ENCODE measurements at places on chromosomes 16 and 17. TPM values are rescaled to one million over a fixed set of nuclear protein-coding genes. Genes with fewer than 3 reads are reported as not detected.

The KCNJ12 gene
- total RNA-seq = 1.8 TPM

The SRL gene
- not detected for total RNA-seq

The LIG3 gene
- 81.7 TPM for total RNA-seq

The PLLP gene
- 55.4 TPM for total RNA-seq

The RAB40C gene
- total RNA-seq = 51.3 TPM

The SOX9 gene
- 69.5 TPM for total RNA-seq

The SPN gene
- total RNA-seq = 4.3 TPM

The SHISA9 gene
- 1.3 TPM for total RNA-seq

The HID1 gene
- total RNA-seq = 36.5 TPM

The ADAM11 gene
- not detected for total RNA-seq

The MKS1 gene
- 3.1 TPM for total RNA-seq

The GPR142 gene
- not detected for total RNA-seq

The TELO2 gene
- 23.5 TPM for total RNA-seq

The CXCL16 gene
- total RNA-seq = 20.2 TPM

DNA sequence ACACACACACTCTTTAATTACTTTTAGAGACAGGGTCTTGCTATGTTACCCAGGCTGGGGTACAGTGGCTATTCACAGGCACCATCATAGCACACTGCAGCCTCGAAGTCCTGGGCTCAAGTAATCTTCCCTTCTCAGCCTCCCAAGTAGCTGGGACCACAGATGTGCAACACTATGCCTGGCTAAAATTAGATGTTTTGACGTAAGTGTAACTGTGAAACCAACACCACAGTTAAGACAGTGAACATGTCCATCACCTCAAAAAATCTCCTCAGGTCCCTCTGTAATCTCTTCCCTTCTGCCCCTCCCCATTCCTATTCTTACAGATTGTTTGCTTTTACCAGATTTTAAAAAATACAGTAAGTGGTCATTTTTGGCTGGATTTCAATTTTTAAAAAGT, 66.7 kb downstream of the RPGRIP1L start:
- H3K27ac ChIP-seq = no peak overlapping the region
- H3K4me1 ChIP-seq = no peaks in the 10 kb centered on the region
- H3K36me3 ChIP-seq = peaks cover 30% of the 10 kb centered on the region
- DNase-seq = no peak
- no peak overlapping the region for H3K4me3 ChIP-seq

GRCh38 chr17:82037092-82037888, at the start of gene DCXR:
Gene DCXR, minus strand, starts transcription at chr17:82037697. Its CDS starts 15 bp downstream, at chr17:82037682.
- peaks cover 8% of the 10 kb centered on the region for H3K27me3 ChIP-seq
- H3K36me3 ChIP-seq = peaks cover 15% of the 10 kb centered on the region
- H3K27ac ChIP-seq = peak within 1 kb of the TSS; percentile 96
- peak; percentile 99 for DNase-seq

DNA sequence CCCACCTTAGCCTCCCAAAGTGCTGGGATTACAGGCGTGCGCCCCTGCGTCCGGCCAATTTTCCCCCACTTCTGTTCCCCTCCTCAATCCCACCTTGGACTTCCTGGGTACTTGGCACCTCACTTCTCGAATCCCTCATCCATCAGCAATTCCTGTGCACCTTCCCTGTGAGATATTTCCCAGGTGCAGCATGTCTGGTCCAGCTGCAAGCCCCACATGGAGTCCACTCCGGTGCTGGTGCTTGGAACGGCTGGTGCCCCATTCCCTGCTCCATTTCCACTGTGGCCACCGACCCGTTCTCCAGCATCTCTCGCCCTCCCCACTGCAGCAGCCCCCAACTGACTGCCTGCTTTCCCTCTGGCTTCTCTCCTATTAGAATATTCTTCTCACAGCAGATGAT, 35.3 kb downstream of the NOL11 start:
- H3K36me3 ChIP-seq = peaks cover 35% of the 10 kb centered on the region
- DNase-seq = no peak
- no peaks in the 10 kb centered on the region for H3K27me3 ChIP-seq
- H3K4me1 ChIP-seq = no peaks in the 10 kb centered on the region
- H3K27ac ChIP-seq = no peak overlapping the region

- H3K27me3 ChIP-seq = peaks cover 5% of the 10 kb centered on the region
- peaks cover 29% of the 10 kb centered on the region for H3K36me3 ChIP-seq
- no peak overlapping the region for H3K27ac ChIP-seq
- peaks cover 52% of the 10 kb centered on the region for H3K4me1 ChIP-seq
Observed at GRCh38 chr16:88807142-88807625, 3.6 kb downstream of the CDT1 start.

DNA sequence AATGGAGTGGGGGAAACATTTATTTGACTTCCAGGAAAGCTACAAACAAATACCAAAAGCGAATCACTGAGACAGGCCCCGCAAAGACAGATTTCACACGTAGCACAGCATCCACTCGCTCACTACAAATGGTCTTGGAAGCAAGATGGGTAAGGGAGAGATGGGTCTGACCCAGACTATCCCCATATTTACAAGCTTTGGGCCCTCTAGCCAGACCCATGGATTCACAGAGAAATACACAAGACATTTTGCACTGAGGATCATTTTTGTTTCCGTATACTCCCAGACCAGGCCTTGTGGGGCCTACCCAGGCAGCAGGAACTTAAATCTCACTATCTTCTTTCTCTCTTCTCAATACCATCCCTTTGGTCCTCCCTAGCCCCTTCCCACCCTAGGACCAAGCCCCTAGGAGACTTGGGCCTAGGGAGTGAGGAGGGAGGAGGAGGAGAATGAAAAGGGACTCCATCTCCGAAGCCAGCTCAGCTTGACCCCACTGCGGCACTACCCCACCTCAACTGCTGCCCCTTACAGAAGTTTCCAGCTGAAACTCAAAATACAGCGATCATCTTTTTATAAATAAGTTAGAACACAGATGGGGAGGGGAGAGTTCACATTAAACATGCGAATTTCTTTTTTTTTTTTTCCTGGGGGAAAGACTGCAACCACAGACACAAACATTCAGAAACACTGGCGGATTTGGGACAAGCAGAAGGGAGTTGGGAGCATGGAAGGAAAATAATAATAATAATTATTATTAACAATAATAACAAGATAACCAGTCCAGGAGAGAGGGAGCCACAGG, 1.4 kb upstream of the HOXB3 start:
- H3K4me3 ChIP-seq = peak overlapping the region; percentile 44
- no peak for DNase-seq
- peaks cover 72% of the 10 kb centered on the region for H3K4me1 ChIP-seq
- H3K27ac ChIP-seq = peak overlapping the region; percentile 91
- no peaks in the 10 kb centered on the region for H3K36me3 ChIP-seq

GRCh38 chr17:65334406-65334805, 197.2 kb downstream of the RGS9 start:
- H3K4me1 ChIP-seq = no peaks in the 10 kb centered on the region
- H3K27me3 ChIP-seq = no peaks in the 10 kb centered on the region
- DNase-seq = no peak

DNA sequence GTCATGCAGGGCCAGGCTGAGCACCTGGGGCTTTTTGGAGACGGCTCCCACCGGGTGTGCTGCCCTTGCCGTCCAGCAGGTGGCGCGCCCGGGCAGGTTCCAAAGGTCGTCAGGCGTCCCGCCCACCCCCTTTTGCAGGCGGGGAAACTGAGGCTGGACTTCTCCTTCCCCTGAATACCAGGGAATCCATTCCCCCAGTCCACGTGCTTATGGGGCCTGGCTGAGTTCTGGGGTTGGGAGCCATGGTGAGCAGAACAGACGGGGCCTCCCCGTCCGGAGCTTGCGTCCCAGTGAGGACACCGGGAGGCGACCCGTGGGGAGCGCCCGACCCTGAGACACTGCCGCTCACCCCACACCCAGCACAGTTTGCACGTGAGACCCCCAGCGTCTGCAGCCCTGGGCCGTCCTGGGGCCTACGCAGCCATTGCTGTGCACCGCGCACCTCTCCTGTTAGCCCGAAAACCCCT, 51.8 kb upstream of the JPH3 start:
- peaks cover 7% of the 10 kb centered on the region for H3K4me1 ChIP-seq
- DNase-seq = peak; percentile 63
- H3K27me3 ChIP-seq = no peaks in the 10 kb centered on the region
- no peaks in the 10 kb centered on the region for H3K36me3 ChIP-seq
- H3K4me3 ChIP-seq = no peak overlapping the region

GRCh38 chr17:59752446-59752845, 45.0 kb downstream of the VMP1 start:
- no peaks in the 10 kb centered on the region for H3K27me3 ChIP-seq
- peaks cover 1% of the 10 kb centered on the region for H3K36me3 ChIP-seq
- DNase-seq = no peak
- H3K4me1 ChIP-seq = peaks cover 28% of the 10 kb centered on the region

GRCh38 chr16:48820379-48820778, 210.4 kb upstream of the N4BP1 start:
- H3K4me1 ChIP-seq = no peaks in the 10 kb centered on the region
- no peak overlapping the region for H3K27ac ChIP-seq
- H3K36me3 ChIP-seq = no peaks in the 10 kb centered on the region
- H3K4me3 ChIP-seq = no peak overlapping the region
- DNase-seq = no peak
- no peaks in the 10 kb centered on the region for H3K27me3 ChIP-seq

- no peaks in the 10 kb centered on the region for H3K36me3 ChIP-seq
- no peak overlapping the region for H3K4me3 ChIP-seq
- H3K27me3 ChIP-seq = no peaks in the 10 kb centered on the region
- H3K4me1 ChIP-seq = peaks cover 29% of the 10 kb centered on the region
Observed at GRCh38 chr16:74558873-74559272, 48.0 kb downstream of the GLG1 start.

- peak overlapping the region; percentile 6 for H3K27ac ChIP-seq
- H3K4me1 ChIP-seq = peaks cover 54% of the 10 kb centered on the region
- H3K27me3 ChIP-seq = no peaks in the 10 kb centered on the region
- no peak for DNase-seq
- no peak overlapping the region for H3K4me3 ChIP-seq
Observed at GRCh38 chr16:87375426-87376135, 8.0 kb downstream of the FBXO31 start.

GRCh38 chr16:68356249-68356918, 45.6 kb downstream of the PRMT7 start:
- DNase-seq = no peak
- peaks cover 25% of the 10 kb centered on the region for H3K4me1 ChIP-seq
- no peaks in the 10 kb centered on the region for H3K27me3 ChIP-seq
- H3K27ac ChIP-seq = no peak overlapping the region

- H3K36me3 ChIP-seq = peaks cover 46% of the 10 kb centered on the region
- H3K27me3 ChIP-seq = no peaks in the 10 kb centered on the region
- peak; percentile 73 for DNase-seq
- no peak overlapping the region for H3K4me3 ChIP-seq
Observed at GRCh38 chr16:4261557-4262172, 11.2 kb downstream of the TFAP4 start.

DNA sequence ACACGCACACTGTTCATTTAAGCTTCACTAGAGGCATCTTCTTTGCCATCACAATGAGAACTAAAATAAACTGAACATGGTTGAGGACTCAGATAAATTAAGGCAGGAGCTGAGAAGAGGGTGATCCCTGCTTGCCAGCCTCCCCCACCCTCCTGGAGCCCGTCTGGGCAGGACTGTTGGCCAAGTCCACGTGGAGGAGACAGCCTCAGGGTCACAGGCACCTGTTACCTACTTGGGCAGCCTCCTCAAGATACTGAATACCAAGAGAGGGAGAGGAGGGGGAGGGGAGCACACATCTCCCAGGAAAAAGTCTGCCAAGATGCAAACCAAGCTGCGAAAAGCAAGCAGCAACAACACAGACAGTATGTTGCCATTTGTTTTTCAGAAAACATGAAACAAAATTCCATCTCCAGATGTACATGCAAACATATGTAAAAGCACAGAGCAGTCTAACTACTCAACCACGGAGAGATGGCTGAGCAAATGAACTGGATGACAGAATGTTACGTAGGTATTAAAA, 67.4 kb downstream of the SLC39A11 start:
- H3K36me3 ChIP-seq = peaks cover 11% of the 10 kb centered on the region
- H3K4me3 ChIP-seq = no peak overlapping the region
- no peaks in the 10 kb centered on the region for H3K4me1 ChIP-seq

DNA sequence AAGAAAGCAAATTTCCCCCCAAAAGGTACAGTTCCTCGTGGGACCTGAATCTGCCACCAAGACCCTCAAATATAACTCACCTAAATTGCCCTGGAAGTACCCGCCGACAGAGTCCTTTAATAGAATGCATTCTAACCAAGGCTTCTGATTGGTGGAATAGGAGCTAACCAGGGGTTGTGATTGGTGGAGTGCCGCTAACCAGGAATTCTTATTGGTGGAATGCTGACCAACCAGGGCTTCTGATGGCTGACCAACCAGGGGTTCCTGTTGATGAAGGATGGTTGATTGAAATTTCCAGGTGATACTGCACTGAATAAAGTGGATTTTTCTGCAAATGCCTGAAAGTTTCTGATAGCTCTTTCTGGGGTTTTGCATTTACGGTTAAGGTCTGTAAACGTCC, 6.5 kb downstream of the TFAP4 start:
- no peak overlapping the region for H3K4me3 ChIP-seq
- no peaks in the 10 kb centered on the region for H3K27me3 ChIP-seq
- no peak overlapping the region for H3K27ac ChIP-seq
- DNase-seq = no peak

GRCh38 chr17:82840431-82840831, 609 bp upstream of the ZNF750 start:
- H3K4me3 ChIP-seq = no peak overlapping the region
- no peaks in the 10 kb centered on the region for H3K4me1 ChIP-seq
- no peaks in the 10 kb centered on the region for H3K36me3 ChIP-seq
- H3K27ac ChIP-seq = no peak overlapping the region
- DNase-seq = no peak
- H3K27me3 ChIP-seq = no peaks in the 10 kb centered on the region

DNA sequence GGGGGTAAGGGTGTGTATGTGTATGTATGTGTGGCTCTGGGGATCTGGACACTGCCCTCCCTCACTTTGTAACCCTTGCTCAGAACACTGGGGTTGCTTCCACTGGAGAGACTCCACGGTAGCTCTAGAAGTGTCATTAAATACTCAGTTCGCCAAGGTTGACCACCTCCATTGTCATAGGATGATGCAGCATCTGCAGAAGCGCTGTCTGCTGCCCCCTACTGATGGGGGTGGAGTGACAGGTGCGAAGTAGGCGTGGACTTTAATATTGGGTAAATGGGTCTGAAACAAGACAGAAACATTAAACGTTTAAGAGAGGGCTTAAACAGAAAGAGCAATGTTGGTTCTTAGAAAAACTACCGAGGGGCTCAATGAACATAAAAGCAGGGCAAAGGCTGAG, 35.5 kb upstream of the STAC2 start:
- H3K27me3 ChIP-seq = no peaks in the 10 kb centered on the region
- no peak overlapping the region for H3K4me3 ChIP-seq
- H3K4me1 ChIP-seq = no peaks in the 10 kb centered on the region
- DNase-seq = no peak

GRCh38 chr16:54070789-54071343, 215.7 kb downstream of the IRX3 start:
- H3K36me3 ChIP-seq = no peaks in the 10 kb centered on the region
- DNase-seq = no peak
- no peak overlapping the region for H3K4me3 ChIP-seq
- peaks cover 5% of the 10 kb centered on the region for H3K4me1 ChIP-seq
- no peak overlapping the region for H3K27ac ChIP-seq
- no peaks in the 10 kb centered on the region for H3K27me3 ChIP-seq
